M059J (cell line): ENCODE measurements at places on chromosomes 11 and 22. TPM values are rescaled to one million over a fixed set of nuclear protein-coding genes. Genes with fewer than 3 reads are reported as not detected.

GRCh38 chr22:46538814-46539160 lies 1.4 kb upstream of the CELSR1 start:
- DNase-seq, result peak; percentile 64

BIRC2 gene
- 104 and 133 TPM in 2 replicates for total RNA-seq

- no peak for DNase-seq
Observed at GRCh38 chr22:38963872-38964271, 6.5 kb downstream of the APOBEC3A start.

GRCh38 chr11:128505449-128506065 lies 81.8 kb downstream of the ETS1 start:
- no peak for DNase-seq

TRIM22 gene
- 101 and 128 TPM in 2 replicates for total RNA-seq

- no peak for DNase-seq
Observed at GRCh38 chr22:33272180-33272579, 214.0 kb upstream of the SYN3 start.

SMC1B gene
- 0.20 TPM in 1 of 2 replicates, not detected in the other for total RNA-seq

- no peak for DNase-seq
Observed at GRCh38 chr11:43874738-43875137, 5.9 kb upstream of the ALKBH3 start.

GRCh38 chr11:25777343-25777742 lies 554.6 kb upstream of the ANO3 start:
- no peak for DNase-seq

TRPC6 gene
- total RNA-seq, result not detected in 2 replicates
